ENCODE measurements at places on chromosomes 13 and 19. TPM values are rescaled to one million over a fixed set of nuclear protein-coding genes. Genes with fewer than 3 reads are reported as not detected.

Gene MYO16
- total RNA-seq: 0.38 TPM

Gene ZNF99
- not detected for total RNA-seq

Gene LYL1
- 2.3 TPM for total RNA-seq

Gene UQCRFS1
- total RNA-seq: 48.5 TPM

Gene NLRP7
- not detected for total RNA-seq

Gene ZIC2
- total RNA-seq: not detected

Gene ZNF491
- total RNA-seq: 1.1 TPM

Gene BRCA2
- total RNA-seq: 12.6 TPM

Gene WDR62
- 15.7 TPM for total RNA-seq

Gene GFY
- not detected for total RNA-seq

Gene ZNF460
- 45.5 TPM for total RNA-seq

Gene FBXO17
- total RNA-seq: not detected

Gene CRB3
- 0.88 TPM for total RNA-seq

Gene ZNF419
- total RNA-seq: 9.1 TPM

Gene PABPC3
- total RNA-seq: 0.72 TPM

Gene FREM2
- not detected for total RNA-seq

Gene HCN2
- 0.42 TPM for total RNA-seq

Gene SLC25A41
- 0.28 TPM for total RNA-seq

Gene KLF1
- 0.84 TPM for total RNA-seq

Gene COL5A3
- total RNA-seq: 0.50 TPM

Gene HIPK4
- not detected for total RNA-seq

Gene MBD3L2
- total RNA-seq: not detected

Gene ZFP14
- total RNA-seq: 3.9 TPM

Gene GJB6
- 7.3 TPM for total RNA-seq

Gene CASP14
- total RNA-seq: not detected

Gene ITGBL1
- total RNA-seq: not detected

Gene IFI30
- total RNA-seq: 34.5 TPM

Gene ZNF560
- not detected for total RNA-seq

Gene ZNF507
- total RNA-seq: 29.6 TPM

Gene FIZ1
- 23.9 TPM for total RNA-seq

Gene PTGER1
- not detected for total RNA-seq

Gene PSG7
- not detected for total RNA-seq

Gene CEACAM8
- total RNA-seq: not detected

Gene PPP5C
- total RNA-seq: 124 TPM

Gene KIR2DL1
- total RNA-seq: not detected

Gene PPP6R1
- total RNA-seq: 225 TPM

Gene MED29
- 39.3 TPM for total RNA-seq

Gene C19orf67
- 0.42 TPM for total RNA-seq

Gene SMIM24
- total RNA-seq: not detected

Gene SLC25A42
- 11.3 TPM for total RNA-seq

Gene TTC9B
- total RNA-seq: not detected

Gene KIR2DL3
- not detected for total RNA-seq

Gene FGF21
- total RNA-seq: not detected

Gene RXFP2
- total RNA-seq: not detected

Gene PALM
- not detected for total RNA-seq
